ENCODE measurements at places on chromosomes 13 and 19. TPM values are rescaled to one million over a fixed set of nuclear protein-coding genes. Genes with fewer than 3 reads are reported as not detected.

SPRED3 gene
- 10.2 TPM for total RNA-seq

C1QTNF9 gene
- total RNA-seq = not detected

ZNF43 gene
- 3.1 TPM for total RNA-seq

SLC5A5 gene
- not detected for total RNA-seq

BCL3 gene
- total RNA-seq = 15.3 TPM

KIRREL2 gene
- not detected for total RNA-seq

GPC5 gene
- total RNA-seq = 0.14 TPM

ZNF274 gene
- 20.8 TPM for total RNA-seq

ZNF573 gene
- 3.3 TPM for total RNA-seq

PABPC3 gene
- under 0.01 TPM for total RNA-seq

SYNE4 gene
- not detected for total RNA-seq

REEP6 gene
- total RNA-seq = 1.1 TPM

NBEA gene
- total RNA-seq = 4.0 TPM

NANOS2 gene
- total RNA-seq = not detected

INSL3 gene
- not detected for total RNA-seq

ZNF578 gene
- 4.2 TPM for total RNA-seq
